Bladder microvascular endothelial cell (primary cell): ENCODE measurements at places on chromosomes 4 and X. TPM values are rescaled to one million over a fixed set of nuclear protein-coding genes. Genes with fewer than 3 reads are reported as not detected.

Gene FATE1
- not detected in 2 replicates for total RNA-seq

Gene IL9R
- 0.06 TPM in 1 of 2 replicates, not detected in the other for total RNA-seq

Gene SLC2A9
- total RNA-seq, result 0.49 and 1.3 TPM in 2 replicates

Gene PABPC1L2A
- not detected in 2 replicates for total RNA-seq

Gene MORC4
- total RNA-seq, result 8.1 and 12.9 TPM in 2 replicates

Gene TRAM1L1
- 0.16 and 1.4 TPM in 2 replicates for total RNA-seq

Gene CT47B1
- total RNA-seq, result not detected in 2 replicates

Gene PDGFRA
- total RNA-seq, result 0.76 and 0.81 TPM in 2 replicates

Gene KLF8
- 0.44 and 0.65 TPM in 2 replicates for total RNA-seq

Gene SATL1
- not detected in 2 replicates for total RNA-seq

Gene ADAM29
- total RNA-seq, result 0.06 TPM in 1 of 2 replicates, not detected in the other

Gene SRPX
- total RNA-seq, result 64.1 and 74.6 TPM in 2 replicates

Gene CXCL1
- 4.5 and 38.7 TPM in 2 replicates for total RNA-seq

Gene NEUROG2
- total RNA-seq, result not detected in 2 replicates

Gene HTR2C
- total RNA-seq, result not detected in 2 replicates
